Stimulated activated CD8-positive, alpha-beta memory T cell treated with anti-CD3 and anti-CD28 coated beads, Interleukin-7, amount 100 ng/mL, for 1 hour (primary cell): ENCODE measurements at places on chromosomes 1 and 21.

- no peak for DNase-seq
Observed at GRCh38 chr1:26854906-26855305, 8.0 kb upstream of the SFN start.

DNA sequence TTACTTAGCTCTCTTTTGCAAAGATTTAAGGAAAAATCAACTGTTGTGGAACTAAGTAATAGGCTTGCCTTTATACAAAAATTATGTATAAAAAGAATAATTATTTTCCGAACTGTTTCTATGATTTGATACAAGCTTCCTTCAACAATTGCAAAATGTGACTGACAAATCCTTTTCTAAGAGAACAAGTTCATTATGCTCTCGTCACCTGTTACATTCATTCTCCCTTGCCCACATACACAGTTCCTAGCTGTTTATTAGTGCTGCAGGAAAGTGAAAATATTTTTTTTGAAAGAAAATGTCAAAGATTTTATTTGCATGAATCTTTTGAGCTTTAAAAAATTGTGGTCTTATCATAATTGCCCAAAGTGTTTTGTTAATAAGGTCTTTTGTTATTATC is 466.2 kb downstream of the USP25 start:
- DNase-seq, result no peak

DNA sequence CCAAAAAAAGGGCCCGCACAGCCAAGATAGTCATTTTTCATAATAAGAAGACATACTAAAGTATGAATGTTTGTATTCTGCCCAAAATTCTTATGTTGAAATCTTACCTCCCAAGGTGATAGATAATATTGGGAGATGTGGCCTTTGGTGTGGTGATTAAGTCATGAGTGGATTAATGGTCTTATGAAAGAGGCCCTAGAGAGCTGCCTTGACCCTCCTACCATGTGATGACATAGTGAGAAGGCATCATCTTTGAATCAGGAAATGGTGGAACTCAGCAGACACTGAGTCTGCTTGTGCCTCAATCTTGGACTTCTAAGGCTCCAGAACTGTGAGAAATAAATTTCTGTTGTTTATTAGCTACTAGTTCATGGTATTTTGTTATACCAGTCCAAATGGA is 11.8 kb upstream of the RNPC3 start:
- no peak for DNase-seq

DNA sequence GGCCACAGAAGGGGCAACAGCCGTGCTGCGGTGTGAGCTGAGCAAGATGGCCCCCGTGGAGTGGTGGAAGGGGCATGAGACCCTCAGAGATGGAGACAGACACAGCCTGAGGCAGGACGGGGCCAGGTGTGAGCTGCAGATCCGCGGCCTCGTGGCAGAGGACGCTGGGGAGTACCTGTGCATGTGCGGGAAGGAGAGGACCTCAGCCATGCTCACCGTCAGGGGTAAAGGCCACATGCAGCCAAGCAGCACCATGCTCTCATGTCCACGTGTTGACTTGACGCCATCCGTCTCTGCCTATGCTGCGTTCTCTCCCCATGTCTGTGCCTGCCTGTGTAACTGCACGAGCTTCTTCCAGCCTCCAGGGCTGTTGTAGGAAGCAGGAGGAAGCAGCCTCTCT is 85.5 kb downstream of the OBSCN start:
- DNase-seq, result no peak

- DNase-seq, result no peak
Observed at GRCh38 chr1:103514920-103515503, 10.5 kb upstream of the RNPC3 start.

GRCh38 chr21:27034796-27035195 is 67.9 kb upstream of the ADAMTS5 start:
- DNase-seq, result no peak

GRCh38 chr1:223143537-223144248 is 645 bp upstream of the TLR5 start:
- DNase-seq, result no peak

GRCh38 chr1:21842606-21843162 is 30.6 kb downstream of the LDLRAD2 start:
- no peak for DNase-seq

DNA sequence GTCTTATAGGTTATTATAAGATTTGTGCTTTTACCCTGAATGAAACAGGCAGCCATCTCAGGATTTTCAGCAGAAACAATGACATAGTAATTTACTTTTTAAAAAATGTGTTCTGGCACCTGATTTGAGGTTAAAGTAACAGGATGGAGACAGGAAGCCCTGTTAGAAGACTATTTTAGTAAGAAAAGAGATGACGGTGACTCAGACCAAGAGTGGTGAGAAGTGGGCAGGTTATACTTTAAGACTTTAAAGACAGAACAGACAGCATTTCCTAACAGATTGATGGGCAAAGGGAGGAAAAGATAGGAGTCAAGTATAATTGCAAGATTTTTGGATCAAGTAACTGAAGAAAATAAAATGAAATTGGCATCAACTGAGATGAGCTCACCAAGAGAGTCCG is 436.8 kb upstream of the NR5A2 start:
- no peak for DNase-seq

DNA sequence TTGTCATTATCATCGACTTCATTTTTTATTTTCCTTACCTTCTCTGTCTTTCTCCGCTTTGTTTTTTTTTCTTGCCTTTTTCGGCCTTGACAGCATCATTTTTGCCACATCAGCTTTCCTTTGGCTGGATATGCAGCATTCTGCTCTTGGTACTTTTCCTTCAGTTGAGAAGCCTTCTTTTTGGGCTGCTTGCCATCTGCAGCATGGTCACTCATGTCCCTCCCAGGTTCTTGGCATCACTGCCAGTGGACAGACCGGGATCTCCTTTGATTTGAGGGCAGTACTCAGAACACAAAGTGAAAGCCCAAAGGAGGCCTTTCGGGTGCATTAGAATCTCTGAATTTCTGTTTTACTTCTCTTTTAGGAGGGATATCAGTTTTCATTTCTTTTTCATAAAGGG is 3.7 kb upstream of the PARP1 start:
- DNase-seq, result no peak

DNA sequence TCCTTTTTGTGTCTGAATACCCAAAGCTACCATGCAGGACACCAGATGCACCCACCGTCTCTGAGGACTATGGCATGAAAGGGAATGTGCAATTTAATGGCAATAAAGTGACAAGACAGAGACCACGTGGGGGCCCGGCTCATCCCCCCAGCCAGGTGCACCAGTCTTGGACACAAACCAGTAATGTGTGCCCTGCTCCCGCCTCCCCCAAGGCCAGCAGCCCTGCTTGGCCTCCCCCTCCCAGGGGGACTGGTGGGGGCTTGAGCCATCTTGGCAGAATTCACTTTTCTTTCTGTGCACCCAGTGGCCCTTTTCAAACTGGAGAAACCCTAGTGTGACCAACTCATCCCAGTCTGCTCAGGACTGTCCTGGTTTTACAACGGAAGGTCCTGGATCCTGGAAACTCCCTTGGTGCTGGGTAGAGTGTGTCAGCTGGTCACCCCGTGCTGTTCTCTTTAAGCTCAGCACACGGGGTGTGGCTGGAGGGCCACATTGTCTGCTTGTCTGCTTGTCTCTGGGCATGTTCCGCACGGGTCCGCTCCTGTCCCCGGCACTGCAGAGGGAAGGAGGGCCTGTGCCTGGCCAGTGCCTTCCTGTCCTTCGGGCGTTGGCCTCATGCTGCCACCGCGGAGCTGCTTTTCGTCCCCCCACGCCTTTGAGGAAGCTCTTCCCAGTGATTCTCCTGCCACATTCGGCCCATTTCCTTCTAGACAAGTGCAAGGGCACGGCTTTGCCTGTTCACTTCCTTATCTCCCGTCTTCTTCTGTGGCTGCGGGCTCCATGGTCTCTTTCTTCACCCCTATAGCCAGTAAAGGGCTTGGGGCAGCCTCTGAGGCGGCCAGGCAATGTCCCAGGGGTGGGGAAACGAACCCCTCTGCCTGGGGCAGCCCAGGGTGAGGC is 45.8 kb upstream of the TTC34 start:
- DNase-seq, result no peak

DNA sequence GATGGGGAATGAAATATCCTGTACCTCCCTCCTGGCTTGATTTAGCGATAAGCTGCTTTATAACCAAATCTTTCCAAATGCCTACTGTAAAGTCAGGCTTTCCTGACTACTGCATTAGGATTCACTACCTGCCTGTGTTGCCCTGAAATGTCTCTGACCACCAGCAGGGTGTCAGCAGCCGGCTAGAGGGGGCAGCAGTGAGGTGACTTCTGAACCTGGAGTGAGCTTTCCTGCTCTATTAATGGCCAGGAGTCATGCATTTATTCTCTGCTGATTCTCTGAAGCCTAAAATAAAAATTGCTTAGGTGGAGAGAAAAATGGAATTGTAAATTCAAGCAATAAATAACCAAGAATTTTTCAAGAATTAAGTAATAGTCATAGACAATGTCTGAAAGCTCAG is 2.5 kb downstream of the BACE2 start:
- DNase-seq, result no peak

GRCh38 chr1:193156117-193156821 is 30.1 kb downstream of the B3GALT2 start:
- no peak for DNase-seq

- DNase-seq, result no peak
Observed at GRCh38 chr1:164577291-164577690, 18.3 kb downstream of the PBX1 start.

DNA sequence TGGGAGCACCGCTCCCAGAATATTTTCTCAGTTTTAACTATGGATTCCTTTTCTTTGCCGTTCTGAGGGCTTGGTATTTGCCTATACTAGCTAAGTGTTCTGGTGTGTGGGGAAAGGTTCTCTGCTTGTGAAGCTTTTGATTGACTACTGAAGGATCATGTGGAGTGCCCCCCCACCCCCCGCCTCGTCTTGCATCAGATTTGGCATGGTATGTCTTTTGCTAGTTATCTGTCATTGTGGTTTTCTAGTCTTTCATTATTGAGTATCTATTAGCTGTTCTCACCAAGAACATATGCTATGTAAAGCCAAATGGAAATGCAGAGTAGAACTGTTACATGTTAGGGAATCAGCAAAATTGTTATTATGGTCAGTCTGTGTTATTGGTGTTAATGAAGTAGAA is 58.3 kb downstream of the MACF1 start:
- no peak for DNase-seq

DNA sequence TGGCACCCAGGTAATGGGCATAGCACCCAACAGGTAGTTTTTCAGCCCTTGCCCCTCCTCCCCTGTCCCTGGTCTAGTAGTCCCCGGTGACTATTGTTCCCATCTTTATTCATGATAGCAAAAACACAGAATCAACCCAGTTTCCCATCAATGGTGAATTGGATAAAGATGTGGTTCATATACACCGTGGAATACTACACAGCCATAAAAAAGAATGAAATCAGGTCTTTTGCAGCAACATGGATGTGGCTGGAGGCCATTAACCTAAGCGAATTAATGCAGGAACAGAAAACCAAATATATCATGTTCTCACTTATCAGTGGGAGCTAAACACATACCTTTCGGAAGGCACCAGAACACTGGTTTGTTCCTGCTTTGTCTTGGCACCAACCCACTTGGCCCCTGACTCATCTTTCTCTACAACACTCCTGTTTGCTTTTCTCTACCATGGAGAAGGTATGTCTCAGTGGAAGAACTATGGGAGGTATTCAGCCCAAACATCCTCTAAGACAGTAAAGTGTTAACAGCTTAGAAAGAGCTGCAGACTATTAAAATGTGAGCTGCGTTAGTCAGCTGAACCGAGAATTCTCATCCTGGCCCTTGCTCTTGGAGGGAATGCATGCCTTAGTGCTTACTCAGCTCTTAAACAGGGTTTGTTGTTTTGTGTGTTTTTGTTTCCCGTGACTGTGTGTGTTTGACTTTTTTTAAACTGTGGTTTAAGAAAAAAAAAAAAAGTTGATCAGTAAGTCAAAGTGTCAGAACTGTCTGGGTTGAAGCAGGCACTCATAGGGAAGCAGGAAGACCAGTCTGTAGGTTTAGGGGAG is 203.0 kb downstream of the TOMM20 start:
- no peak for DNase-seq

DNA sequence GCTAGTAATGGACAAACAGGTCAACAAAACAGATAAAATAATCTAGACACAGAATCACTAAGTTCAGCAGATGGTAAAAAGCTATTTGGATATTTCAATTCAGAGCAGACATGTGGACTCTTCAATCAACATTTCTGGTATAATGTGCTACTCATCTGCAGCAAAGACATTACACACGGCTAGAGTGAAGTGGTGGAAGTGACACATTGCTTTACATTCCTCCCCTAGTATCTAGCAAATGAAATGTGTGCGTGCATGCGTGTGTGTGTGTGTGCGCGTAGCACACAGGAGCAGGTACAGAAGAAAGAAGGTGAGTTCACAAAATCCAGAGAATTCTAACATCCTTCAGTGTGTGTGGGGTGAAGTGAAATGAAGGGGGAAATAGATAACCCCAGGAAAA is 8.3 kb downstream of the AHCTF1 start:
- DNase-seq, result no peak

GRCh38 chr1:100039591-100039990 is 69.8 kb downstream of the SLC35A3 start:
- no peak for DNase-seq

GRCh38 chr1:175470591-175470990 is 272.8 kb downstream of the TNR start:
- no peak for DNase-seq

- DNase-seq, result no peak
Observed at GRCh38 chr1:174626031-174627025, 178.6 kb downstream of the GPR52 start.

DNA sequence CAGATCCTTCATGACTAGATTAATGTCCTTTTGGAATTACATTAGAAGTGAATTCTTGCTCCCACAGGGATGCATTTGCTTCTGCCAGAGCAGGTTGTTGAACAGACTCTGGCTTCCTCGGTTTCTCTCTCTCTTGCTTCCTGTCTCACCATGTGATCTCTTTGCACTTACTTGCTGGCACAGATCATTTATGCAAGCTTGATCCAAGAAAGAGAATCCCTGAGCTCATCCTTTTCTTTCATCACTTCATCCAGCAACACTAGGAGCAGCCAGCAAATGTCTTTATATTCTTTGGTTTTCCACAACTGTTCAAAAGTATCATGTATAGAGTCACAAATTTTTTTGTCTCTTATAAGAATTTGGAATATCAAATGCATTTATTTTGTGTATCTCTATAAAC is 313.5 kb downstream of the ZNF326 start:
- DNase-seq, result no peak

DNA sequence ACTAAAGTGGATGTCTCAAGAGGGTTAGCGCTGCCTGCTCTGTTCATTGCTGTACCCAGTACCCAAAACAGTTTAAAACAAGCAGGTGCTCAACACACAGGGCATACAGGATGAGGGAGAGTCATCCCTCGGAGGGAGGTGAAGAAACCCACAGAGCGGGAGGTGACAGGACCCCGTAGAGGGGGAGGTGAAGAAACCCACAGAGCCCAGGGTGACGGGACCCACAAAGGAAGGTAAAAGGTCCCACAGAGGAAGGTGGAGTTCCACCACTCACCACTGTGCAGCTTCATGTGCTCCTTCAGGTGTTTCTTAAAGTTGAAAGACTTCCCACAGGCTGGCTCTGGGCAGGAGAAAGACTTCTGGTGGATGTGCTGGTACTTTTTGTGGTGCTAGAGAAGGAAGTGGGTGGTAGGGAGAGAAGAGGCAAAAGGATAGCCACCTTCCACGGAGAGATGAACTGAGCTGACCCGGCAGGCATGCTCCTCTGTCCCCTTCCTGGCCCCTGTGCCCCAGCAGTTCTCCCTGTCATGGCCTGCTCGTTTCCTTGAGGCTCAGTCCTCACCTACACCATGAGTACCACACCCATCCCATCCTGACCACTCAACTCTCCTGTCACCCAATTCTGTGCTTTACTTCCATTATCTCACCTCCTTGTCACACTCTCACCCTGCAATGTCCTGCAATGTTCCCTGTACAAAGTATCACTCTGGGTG is 5.1 kb downstream of the ZNF692 start:
- no peak for DNase-seq

- peak; percentile 40 for DNase-seq
Observed at GRCh38 chr1:45543581-45544417, 6.8 kb upstream of the AKR1A1 start.
